ENCODE measurements at places on chromosomes 2 and 18.

GRCh38 chr2:186595219-186595618, 5.4 kb downstream of the ITGAV start:
- no peak for DNase-seq

GRCh38 chr2:240252872-240253511, 112.5 kb upstream of the OTOS start:
- no peak for DNase-seq

DNA sequence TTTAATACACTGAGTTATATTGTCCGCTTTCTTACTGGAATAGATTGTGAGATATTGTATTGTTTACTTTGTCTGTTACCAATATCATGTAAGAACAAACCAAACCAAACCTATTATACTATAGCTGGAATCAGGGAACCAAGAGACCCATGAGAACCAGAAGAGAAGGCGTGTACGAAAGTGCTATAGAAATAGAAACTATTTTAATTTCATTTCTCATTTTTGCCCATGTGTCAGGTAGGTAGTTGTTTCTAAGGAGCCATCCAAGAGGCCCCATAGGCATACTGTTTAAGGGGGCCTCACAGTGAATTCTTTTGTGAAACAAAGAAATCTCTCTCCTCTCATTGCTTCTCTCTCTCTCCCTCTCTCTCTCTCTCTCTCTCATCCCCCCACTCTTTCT, 363.6 kb downstream of the RNF144A start:
- no peak for DNase-seq

DNA sequence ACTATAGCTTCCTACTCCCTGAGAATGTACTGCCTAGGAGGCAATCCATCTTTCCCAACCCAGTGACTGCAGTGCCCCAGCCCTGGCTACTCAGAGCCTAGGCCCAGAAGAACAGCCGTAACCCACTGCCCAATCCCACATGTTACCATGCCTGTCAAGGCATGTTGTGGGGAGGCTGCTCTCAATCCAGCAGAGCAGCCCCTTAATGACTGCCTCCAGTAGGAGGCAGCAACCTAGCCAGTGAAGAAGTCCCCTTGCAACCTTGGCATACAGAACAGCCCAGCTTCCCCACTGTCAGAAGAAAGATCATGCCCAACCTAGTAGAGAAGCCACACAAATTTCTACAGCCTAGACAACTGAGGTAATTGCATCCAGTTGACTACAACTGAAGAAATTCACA, 44.2 kb upstream of the CDH7 start:
- no peak for DNase-seq

DNA sequence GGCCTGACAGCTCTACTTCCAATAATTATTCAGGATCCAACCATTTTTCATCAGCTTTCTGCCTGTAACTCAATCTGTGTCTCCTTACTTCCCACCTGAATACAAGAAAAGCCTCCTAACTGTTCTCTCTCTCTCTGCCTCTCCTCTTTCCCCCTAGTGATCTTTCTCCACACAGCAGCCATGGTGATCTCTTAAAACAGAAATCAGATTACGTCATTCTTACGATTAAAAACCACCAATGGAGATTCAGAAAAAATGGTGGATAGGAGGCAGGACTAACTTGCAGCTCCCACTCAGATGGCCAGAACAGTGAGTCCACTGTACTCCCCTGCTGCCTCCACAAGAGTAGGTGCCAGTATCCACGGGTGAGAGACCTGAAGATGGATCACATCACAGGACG, 431.7 kb downstream of the MBD2 start:
- no peak for DNase-seq

GRCh38 chr2:216214768-216215167, 105.6 kb downstream of the XRCC5 start:
- DNase-seq = no peak

- no peak for DNase-seq
Observed at GRCh38 chr2:30448308-30448707, 1.3 kb downstream of the LCLAT1 start.

- DNase-seq = no peak
Observed at GRCh38 chr2:47833516-47833968, 50.6 kb downstream of the MSH6 start.

- DNase-seq = no peak
Observed at GRCh38 chr18:54433368-54433767, 75.7 kb downstream of the C18orf54 start.

GRCh38 chr2:240728827-240729226, 37.2 kb downstream of the AQP12A start:
- DNase-seq = no peak

DNA sequence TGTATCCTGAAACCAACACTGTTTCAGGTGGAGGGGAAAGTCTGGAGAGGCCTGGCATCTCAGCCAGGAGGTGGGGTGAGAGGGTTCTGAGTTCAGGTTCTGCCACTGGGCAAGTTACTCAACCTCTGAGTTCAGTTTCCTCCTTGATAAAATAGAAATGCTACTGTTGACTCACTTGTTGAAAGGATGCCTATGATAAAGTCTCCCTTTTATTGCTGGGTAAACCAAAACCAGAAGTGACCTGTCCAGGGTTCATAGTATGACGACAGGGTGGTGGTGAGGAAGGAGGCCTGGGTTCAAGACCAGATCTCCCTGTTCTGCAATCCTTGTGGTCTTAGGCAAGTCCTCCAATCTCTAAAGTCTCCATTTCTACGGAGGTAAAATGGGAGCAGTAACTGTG, 232.7 kb downstream of the PRKCE start:
- DNase-seq = no peak

- no peak for DNase-seq
Observed at GRCh38 chr2:144593803-144594202, 73.9 kb upstream of the ZEB2 start.

- DNase-seq = peak; percentile 60
Observed at GRCh38 chr2:236343400-236344161, 79.4 kb upstream of the ASB18 start.

DNA sequence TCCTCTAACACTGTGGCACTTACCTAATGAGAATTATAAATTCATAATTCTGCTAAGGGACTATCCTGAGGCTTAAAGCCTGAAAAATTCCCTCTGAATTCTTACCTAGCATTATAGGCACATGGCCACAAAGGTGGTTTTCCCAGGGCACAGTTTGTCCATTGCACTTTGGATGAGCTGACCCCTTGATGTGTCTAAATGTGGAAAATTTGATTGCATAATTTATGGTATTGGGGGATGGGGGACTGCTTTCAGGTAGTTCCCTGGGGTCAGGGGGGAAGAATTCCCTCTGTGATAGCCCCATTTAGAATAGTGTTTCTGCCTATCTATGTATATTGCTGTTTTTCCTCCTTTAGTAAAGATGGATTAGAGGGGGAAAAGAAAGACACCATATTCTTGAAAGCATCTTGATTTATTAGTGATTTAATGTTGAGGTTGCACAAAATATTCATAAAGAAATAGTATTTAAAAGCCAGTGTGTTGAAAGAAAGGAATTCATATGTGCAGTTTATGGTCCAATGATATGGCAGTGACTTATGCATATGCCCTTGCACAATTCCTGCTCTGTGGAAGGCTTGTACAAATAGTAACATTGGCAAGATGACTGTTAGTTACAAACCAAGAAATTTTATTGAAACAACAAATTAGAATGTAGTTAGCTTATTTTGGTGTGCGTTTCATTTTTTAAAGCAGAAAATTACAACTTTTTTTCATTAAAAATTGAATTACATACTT, 8.7 kb upstream of the HTR2B start:
- DNase-seq = no peak

- no peak for DNase-seq
Observed at GRCh38 chr2:241534701-241535375, 23.7 kb upstream of the BOK start.

GRCh38 chr2:132701810-132702209, 31.8 kb upstream of the LYPD1 start:
- no peak for DNase-seq

- DNase-seq = no peak
Observed at GRCh38 chr2:125264453-125264852, 1239.4 kb downstream of the CNTNAP5 start.

GRCh38 chr2:26161926-26162325, 11.0 kb upstream of the GAREM2 start:
- no peak for DNase-seq

DNA sequence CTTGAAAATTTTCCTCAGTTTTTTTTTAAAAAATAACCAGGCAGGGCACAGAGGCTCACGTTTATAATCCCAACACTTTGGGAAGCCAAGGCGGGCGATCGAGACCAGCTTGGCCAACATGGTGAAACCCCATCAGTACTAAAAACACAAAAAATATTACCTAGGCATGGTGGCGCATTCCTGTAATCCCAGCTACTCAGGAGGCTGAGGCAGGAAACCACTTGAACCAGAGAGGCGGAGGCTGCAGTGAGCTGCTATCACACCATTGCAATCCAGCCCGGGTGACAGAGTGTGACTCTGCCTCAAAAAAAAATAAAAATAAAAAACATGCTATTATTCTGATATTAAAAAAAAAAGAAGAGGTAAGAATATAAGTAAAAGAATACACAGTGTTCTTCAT, 191.0 kb downstream of the ZEB2 start:
- DNase-seq = no peak

- DNase-seq = no peak
Observed at GRCh38 chr2:68771211-68771751, 36.7 kb downstream of the ARHGAP25 start.

DNA sequence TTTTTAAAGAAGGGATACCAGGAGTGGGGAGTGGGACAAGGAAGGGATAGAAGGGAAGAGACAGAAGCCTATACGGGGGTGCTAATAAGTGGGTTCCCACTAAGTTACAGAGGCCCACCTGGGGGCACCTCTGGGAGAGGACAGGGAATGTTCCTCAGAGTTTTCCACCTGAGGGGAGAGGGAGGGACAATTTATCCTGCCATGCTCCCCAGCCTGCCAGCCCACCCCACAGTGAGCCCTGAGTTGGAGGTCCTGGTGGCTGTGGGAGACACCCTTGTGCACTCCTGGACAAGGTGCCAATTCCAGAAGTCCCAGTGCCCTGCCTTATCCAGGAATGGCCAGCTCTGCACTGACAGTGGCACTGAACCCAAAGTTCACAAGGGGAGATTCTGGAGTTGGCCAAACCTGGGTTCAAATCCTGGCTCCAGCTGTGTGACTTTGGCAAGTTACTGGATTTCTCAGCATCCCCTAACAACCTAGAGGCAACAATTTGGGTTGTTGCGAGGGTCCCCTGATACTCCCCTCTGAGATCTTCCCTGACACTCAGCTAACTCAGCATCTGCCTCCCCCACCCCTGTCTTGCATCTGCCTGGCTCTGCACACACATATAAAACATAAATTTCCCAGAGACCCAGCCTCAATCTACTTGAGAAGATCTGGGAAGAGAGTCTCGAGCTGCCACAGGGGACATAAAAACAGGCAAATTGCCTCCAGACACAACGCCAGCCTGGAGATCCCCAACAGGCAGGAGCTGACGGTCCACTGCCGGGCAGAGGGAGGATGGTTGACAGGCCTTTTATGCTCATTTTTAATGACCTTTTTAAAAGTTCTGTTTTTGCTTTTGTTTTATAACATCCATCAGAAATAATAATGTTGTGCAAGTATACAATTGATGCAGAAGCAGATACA, 98.7 kb upstream of the ST3GAL5 start:
- no peak for DNase-seq

DNA sequence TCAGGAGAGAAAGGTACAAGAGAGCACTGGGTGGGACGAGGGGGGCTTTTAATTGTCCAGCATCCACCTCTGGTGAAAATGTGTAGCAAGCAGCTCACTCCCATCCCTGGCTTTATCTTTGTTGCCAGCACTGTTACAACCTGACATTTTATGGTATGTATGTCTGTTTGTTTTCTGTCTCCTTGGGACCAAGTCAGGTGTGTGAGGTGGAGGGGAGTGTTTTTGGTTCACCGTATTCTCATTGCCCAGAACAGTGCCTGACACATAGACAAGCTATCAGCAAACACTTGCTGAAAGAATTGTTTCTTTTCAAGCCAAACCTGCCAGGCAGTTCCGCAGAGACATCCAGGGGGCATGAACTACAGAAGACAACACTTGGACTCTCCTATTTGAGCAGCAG, 24.7 kb downstream of the TGFA start:
- no peak for DNase-seq

GRCh38 chr2:33343387-33343895, 133.0 kb upstream of the RASGRP3 start:
- DNase-seq = no peak

- peak; percentile 91 for DNase-seq
Observed at GRCh38 chr2:152335016-152335725, at the start of gene FMNL2. FMNL2 (plus strand) TSS chr2:152335174.

- DNase-seq = no peak
Observed at GRCh38 chr2:42804338-42804737, 12.0 kb upstream of the HAAO start.

DNA sequence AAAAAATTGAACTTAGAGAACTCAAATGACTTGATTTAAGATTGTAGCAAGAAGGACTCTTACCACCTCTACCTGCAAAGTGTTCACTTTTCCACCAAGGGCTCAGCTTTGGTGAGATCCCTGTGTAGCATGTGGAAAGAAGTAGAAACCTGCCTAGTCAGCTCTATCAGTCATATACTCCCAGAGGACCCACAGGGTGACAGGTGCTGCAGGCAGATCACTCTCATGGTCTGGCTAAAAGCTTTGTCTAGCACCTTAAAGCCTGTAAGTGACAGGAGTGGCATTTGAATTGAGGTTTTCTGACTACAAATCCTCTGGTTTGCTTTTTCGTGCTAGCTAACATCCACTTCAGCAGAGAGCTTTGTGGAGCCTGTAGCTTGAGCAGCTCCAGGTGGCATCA, 18.7 kb upstream of the NEMP2 start:
- DNase-seq = no peak

GRCh38 chr18:22322243-22322691, 95.4 kb downstream of the CTAGE1 start:
- no peak for DNase-seq

DNA sequence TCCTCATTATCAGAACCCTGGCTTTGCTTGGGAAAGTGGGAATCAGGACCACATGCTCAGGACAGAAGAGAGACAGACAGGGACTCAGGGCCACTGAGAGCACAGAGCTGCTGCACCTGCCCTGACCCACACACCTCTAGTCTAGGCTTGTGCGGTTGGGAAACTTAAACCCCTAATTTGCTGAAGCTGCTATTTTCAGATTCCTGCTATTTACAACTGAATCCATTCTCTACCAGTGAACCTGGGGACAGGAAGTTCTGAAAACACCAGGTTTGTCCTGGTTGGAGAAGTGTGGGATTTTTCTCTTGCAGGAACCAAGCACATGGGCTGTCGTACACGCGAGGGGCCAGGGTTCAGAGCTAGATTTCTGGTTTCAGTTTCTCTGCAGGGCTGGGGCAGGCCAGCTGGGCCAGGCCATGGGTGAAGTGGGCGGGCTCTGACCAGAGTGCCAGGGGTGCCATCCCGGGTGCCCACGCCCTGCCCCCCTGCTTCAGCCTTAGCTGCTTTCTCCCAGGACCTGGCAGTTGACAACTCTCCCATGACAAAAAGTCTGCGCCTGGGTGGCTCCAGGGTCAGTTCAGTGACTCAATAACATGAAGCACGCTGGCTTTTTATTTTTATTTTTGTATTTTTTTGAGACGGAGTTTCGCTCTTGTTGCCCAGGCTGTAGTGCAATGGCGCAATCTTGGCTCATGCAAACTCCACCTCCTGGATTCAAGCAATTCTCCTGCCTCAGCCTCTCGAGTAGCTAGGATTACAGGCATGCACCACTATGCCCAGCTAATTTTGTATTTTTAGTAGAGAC, 51.3 kb upstream of the SLC1A4 start:
- no peak for DNase-seq

GRCh38 chr18:38459131-38459994, 893.8 kb upstream of the CELF4 start:
- peak; percentile 94 for DNase-seq

- no peak for DNase-seq
Observed at GRCh38 chr2:215431778-215432758, 3.8 kb downstream of the FN1 start.

GRCh38 chr2:177547122-177547521, 154.5 kb downstream of the AGPS start:
- DNase-seq = no peak

- DNase-seq = no peak
Observed at GRCh38 chr18:63206433-63207142, 113.0 kb downstream of the BCL2 start.
